ENCODE measurements at places on chromosomes 4 and X.

DNA sequence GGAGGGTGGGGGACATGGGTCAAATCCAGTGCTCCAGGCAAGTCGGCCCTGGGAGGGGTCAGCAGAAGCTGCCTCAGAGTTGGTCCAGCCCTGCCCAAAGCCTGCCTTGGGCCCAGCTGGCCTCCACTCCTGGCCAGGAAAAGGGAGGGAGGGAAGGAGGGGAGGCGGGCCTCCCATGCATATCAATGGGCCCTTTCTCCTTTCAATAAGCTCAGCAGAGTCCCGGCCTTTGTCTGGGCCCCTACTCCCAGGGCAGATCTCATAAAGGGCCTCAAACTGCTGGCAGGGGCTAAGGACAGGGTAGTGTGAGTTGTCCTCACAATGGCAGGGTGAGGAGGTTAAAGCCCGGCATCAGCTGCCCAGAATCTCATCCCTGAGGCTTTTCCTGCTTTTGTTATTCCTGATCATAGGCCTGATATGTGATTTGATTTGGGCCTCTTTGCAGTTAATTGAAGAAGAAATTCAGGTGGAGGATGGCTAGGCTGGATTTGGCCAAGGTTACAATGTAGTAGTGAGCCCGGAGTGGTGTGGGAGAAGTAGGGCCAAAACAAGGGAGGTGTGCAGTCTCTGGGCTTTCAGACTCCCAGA is 121.1 kb upstream of the ATP6AP2 start:
- DNase-seq = no peak

DNA sequence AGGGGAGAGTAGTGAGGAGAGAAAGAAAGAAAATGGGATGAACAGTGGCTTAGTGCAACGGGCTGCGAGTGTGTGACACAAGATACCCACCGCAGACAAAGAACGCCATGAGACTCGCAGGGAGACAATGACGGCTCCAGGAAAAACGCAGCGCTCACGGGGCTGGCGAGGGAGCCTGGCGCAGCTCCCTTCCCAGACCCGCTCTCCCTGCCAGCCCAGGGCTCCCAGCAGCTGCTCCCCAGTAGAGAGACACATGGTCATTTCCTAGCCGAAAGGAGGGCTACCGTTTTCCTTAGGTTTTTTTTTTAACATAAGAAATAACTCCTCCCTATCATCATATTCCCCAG is 149.5 kb downstream of the MAML3 start:
- peak; percentile 17 for DNase-seq

DNA sequence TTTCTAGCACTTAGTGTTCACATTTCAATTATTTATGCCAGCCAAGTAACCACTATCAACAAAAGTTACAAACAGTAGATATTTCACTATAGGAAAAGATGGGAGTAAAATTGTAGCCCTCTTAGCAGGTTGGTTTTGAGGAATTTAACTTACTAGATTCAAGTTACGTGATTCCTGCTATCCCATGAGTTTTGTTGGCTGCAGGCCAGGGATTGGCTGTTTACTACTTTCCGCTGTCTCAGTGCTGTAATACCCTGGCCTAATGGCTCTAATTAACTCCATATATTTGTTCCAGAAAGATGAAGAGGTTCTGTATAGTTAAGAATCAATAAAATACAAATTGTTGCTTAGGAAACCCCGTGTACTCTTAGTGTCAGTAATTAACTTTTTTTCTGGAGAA is 55.5 kb upstream of the MAGED1 start:
- peak; percentile 12 for DNase-seq

DNA sequence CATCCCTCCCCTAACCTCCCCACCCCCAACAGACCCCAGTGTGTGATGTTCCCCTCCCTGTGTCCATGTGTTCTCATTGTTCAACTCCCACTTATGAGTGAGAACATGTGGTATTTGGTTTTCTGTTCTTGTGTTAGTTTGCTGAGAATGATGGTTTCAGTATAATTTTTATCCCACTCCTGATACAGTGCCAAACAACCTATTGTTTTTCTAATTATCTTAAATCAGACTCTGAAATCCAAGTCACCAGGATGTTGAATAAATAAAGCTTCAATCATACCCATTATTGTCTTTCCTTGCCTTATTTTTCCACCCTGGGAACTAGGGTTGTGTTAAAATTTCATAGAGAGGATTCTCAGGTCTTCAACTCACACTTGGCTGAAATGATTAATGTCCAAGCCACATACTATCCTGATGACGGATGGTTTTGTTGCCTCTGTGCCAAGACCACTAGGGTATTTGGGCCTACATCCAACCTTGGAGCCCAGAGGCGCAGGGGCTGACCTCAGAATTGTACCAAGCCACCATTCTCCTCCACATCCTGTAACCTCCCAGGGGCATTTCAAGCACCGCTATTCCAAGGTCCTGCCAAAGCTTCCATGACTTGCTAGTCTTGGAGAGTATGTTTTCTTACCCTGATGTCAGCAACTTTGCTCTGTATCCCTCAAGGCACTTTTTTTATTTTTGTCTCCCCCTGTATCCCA is 332.4 kb downstream of the ARHGAP24 start:
- peak; percentile 91 for DNase-seq

DNA sequence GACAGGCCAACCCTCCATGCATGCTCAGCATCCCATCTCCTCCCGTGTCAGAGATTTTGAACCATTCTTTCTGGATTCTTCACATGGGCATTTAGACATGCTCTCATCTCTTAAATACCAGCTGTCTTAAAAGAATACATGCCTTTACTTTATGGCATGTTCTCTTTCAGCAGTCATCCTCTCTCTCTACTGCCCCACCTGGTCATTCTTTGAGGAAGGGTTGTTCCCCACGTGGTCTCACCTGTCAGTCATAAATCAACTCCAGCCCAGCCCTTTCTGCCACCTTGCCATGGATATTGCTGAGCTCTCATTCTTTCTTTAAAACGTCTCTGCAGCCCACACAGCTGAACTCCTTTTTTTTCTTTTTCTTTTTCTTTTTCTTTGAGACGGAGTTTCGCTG is 111.3 kb downstream of the ARHGAP10 start:
- no peak for DNase-seq

GRCh38 chrX:139724626-139725025 is 16.7 kb upstream of the MCF2 start:
- no peak for DNase-seq

DNA sequence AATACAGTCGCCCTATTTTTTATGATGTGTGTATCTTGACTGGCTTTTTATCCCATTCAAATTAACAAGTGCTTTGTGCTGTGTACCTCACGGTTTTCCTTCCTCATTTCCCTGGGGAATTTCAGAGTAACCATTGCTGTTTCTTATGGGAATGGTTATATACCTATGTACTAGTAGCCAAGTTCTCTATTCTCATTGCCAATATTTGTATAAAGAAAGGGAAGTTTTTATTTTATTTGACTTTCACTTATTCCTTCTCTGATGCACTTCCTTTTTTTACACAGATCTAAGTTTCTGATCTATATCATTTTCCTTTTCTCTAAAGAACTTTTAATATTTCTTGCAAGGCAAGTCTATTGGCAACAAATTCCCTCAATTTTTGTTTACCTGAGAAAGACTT is 181.3 kb downstream of the SOWAHB start:
- DNase-seq = no peak

- DNase-seq = no peak
Measured at GRCh38 chrX:46634577-46634976, 61.0 kb downstream of the CHST7 start.

DNA sequence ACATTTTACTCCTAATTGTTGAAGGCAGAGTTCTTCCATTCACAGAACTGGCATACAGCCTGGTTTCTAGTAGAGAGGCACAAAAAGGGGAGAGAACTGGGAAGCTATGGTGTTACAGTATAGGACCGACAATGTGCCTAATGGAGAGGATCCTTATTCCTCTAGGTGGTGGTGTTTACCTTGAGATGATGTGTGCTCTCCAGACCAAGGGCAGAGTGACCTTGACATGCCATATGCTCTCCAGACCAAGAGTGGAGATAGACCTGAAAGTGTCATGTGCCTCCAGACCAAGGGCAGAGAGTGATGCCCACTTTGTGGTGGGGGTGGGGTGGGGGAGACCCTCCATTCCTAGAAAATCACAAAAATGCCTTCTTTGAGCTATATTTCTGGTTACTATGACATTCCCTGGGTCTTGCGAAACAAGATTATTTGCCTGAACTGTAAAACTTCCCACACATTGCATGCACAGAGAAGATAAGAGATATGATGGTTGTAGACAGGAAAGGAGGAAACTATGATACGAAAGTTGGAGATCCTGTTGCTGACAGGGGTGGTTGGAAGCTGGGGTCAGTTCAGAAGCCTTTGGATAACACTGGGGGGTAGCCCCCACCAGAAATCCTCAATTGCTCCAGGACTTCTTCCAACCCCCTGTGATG is 119.7 kb downstream of the TEX13C start:
- no peak for DNase-seq

- no peak for DNase-seq
Measured at GRCh38 chr4:83250687-83251446, 33.7 kb downstream of the COQ2 start.

GRCh38 chr4:77308843-77309242 is 151.8 kb downstream of the CCNG2 start:
- peak; percentile 16 for DNase-seq

- DNase-seq = no peak
Measured at GRCh38 chr4:98068495-98068894, 74.8 kb downstream of the STPG2 start.

DNA sequence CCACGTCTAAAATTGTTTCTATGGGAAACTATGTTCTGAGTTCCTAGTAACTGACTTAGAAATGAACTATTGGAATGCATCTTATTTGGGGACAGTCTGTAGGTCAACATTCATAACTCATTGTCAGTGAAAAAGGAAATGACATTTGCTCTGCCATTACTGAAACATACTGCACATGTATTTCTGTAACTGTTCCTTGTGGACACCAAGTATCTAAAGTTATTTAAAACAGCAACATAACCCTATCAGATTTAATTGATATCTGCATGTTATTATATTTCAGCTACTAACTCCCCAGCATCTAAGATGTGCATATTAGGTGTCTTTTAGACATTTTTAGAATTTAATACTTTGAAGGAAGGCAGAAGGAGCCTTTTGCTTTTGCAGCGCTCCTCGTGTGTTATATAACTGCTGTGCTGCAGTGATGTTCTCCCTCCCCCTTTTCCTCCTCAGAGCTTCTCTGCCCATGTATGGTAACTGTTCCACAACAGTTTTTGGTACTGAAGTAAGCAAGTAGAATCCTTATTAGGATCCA is 37.2 kb upstream of the TMEM131L start:
- DNase-seq = no peak

- no peak for DNase-seq
Measured at GRCh38 chr4:871484-871883, 45.6 kb upstream of the CPLX1 start.

DNA sequence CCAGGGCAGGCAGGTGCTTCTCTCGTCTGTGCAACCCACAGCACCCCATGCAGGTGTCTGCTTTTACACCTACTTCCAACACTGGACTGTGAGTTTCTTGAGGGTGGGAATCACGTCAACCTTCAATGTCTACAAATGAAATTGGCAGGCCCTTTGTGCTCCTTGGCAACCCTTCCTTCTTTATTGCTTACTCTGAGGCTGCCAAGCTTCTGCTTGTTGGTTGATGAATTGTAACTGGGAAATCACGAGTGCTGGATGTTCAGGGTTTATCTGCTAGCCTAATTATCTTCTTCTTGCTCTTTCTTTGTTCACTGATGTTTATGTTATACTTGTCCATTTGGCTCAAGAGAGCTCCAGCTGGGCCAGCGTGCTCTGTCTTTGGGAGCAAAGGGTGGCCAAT is 2.5 kb upstream of the DGAT2L6 start:
- DNase-seq = peak; percentile 45

DNA sequence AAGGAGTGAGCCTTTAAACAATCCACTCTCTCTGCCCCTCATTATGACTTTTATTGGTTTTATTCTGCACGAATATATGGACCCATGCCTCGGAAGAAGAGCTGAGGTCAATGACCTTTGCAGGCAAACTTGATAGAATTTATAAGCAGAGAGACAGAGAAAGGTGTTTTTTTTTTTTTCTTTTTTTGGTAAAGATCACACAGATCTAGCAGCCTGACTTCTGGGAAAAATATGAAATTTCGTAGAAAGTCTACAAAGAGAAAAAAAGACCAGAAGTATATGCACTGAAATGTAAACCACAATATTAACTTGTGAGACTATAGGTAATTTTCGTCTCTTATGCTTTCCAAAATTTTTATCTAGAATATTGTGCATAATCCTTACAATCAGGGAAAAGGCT is 61.6 kb downstream of the LEF1 start:
- DNase-seq = no peak

- DNase-seq = no peak
Measured at GRCh38 chr4:6466756-6467381, 5.5 kb downstream of the PPP2R2C start.

DNA sequence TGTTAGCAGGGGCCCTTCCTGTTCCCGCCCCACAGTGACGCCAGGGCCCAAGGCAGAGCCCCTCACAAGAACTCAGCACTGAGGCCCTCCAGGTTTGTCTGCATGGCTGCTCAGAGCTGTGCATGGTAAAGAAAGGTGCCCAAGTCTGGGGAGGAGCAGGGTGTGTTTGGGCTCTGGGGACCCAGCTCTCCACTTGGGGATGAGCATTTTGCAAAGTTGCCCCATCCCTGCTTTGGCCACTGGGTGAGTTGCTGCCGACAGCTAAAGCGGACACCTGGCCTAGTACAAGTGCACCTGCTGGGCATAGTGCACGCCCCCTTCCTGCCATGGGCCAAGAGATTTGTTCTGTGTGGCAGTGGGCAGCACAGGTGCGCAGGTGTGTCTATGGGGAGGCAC is 2.0 kb upstream of the MXD4 start:
- no peak for DNase-seq

- DNase-seq = no peak
Measured at GRCh38 chr4:76078033-76078613, 3.6 kb downstream of the ART3 start.

GRCh38 chr4:117814277-117815246 is 219.7 kb upstream of the NDST3 start:
- DNase-seq = no peak

DNA sequence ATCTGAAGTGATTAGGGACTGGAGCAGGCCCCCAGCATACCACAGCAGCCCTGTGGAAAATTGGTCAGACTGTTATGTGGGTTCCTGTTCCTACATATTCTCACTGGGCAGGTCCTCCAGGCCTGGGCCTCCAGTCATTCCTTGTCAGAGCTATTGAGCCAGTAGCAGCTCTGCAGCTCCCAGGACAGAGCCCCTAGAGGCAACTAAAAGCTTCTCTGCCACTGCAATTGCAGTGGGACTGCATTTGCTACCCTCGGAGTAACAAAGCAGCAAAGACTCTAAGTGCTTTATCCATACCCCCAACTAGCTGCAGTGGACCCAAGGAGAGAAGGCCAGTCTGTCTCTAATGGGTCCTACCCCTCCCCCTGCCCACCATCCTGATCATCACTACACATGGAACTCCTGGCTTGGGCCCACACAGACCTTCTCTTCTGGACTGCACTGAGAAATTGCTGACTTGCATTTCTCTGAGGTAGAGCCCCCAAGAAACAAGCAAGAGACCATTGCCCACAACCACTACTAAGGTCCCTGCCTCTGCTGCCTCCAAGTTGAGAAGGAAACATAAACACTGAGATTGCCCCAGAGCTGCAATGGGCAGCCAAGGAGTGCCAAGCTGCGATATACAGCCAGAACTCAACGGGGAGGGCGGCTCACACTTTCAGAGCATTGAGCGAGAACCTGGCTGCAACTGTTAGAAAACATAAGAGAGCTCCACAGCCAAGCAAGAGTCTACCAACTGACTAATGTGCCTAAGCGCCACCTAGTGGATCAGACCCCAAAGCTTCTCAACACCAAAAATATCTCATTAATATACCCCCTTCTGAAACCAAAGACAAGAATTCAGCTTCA is 738.7 kb upstream of the NDST4 start:
- no peak for DNase-seq

- no peak for DNase-seq
Measured at GRCh38 chrX:47179221-47179927, 14.3 kb upstream of the UBA1 start.

- no peak for DNase-seq
Measured at GRCh38 chr4:41561244-41561643, 23.3 kb downstream of the LIMCH1 start.

Measured in stromal cell of bone marrow (primary cell).